ENCODE measurements at places on chromosomes 11 and 22.

DNA sequence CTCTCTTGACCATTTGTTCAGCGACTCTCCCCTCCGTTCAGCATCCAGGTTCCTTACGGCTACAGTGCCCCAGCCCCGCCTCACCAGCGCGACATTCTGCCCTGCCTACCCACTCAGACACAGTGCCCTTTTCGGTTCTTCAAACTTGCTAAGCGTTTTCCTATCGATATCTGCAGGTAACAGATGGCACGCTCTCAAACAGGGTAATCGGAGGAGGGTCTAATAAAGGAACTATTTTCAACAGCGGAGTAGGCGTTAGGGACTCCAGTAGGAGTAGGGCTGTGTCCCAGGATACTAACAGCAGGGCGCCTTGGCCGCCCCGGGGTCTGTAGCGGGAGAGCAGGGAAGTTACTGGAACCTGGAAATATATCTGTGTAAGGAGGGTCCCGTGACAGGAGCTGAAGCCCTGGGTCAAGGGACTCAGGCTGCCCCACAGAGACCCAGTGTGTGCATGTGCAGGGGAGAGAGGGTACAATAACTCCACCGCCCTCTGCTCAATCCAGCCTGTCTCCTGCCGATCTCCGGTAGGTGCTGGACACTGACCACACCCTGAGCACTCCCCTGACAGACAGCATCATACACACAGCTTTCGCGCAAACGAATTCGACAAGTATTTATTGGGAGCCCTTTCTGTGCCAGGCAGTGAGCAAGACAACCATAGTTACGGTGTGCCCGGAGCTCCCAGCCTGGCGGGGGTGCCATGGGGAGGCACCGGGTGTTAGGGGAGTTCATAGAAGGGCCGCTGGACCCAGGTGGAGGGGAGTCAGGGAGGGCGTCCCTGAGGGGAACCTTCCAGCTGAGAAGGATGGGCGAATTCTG is 2.1 kb downstream of the KLHL35 start:
- DNase-seq: no peak

- no peak for DNase-seq
Observed at GRCh38 chr11:66002648-66003225, 434 bp downstream of the BANF1 start.

DNA sequence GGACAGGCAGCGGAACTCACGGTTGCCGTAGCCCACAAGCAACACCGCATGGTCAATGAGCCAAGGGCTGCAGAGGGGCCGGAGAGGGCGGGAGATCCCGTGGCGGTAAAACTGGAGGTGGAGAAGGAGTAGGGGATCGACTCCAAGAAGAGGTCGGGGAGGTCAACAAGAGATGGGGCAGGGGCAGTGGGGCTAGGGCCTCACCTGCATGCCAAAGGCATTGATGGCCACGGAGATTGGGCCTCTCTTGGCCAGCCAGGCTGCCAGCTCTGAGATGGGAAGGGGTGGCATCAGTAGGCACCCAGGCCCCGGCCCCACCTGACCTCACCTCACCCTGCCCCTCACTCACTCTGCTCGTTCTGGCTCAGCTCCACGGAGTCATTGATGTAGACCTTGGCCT is 3.9 kb downstream of the CTSF start:
- no peak for DNase-seq

GRCh38 chr11:32985600-32985999 is 30.1 kb upstream of the DEPDC7 start:
- DNase-seq: no peak

- DNase-seq: no peak
Observed at GRCh38 chr11:8233691-8234424, 29.8 kb downstream of the LMO1 start.

DNA sequence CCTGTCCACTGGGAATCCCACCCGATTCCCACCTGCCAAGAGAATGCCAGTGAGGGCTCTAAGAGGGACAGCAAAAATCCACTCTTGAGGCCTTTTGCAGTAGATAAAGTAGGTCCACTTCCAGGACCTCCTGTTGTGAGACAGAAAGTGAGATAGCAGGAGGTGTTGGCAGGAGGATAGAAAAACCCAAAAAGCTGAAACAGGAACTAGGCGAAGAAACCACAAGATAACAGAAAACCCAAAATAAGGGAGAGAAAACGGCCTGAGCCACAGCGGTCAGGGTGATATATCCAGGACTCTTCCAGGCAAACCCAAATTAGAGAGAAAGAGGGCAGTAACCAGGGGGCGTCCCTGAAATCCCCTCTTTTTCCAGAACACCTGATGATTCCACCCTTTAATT is 79.7 kb upstream of the LINC01488 start:
- DNase-seq: no peak

DNA sequence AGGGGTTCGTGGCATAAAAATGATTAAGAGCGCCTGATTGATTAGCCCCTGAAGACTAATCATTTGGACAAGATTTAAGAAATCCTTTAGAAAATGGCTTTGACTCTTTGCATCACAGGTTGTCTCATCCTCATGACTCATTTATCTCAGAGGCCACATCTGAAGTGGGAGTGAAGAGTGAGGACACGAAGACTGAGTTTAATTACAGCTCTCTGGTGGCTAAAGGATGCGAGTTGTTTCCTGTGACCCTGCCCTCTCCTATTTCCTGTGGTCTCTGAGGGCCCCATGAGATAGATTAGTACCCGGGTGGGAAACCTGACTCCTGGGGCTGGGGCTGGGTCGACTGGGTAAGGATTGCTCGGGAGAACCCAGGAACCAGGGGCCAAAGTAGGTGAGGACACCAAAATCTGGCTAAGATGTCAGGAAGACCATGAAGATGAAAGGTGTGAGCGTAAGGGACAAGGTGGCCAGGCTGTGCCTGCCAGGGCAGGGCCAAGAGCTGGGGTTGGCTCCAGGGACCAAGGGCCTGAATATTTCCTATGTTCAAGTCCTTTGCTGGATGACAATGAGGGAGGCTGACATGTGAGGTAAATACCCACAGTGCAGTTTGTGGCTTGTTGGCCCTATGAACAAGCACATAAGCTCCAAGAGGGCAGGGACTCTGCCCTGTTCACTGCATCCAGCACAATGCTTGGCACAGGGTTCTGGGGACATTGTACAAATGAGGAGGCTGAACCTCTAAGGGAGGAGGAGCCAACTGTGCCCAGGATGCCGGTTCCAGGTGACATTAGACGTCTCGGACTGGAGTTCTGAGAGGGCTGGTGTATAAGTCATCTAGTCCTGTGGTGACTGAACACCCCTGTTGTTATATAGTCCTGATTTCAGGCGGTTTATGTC is 3.6 kb downstream of the OTOG start:
- no peak for DNase-seq

DNA sequence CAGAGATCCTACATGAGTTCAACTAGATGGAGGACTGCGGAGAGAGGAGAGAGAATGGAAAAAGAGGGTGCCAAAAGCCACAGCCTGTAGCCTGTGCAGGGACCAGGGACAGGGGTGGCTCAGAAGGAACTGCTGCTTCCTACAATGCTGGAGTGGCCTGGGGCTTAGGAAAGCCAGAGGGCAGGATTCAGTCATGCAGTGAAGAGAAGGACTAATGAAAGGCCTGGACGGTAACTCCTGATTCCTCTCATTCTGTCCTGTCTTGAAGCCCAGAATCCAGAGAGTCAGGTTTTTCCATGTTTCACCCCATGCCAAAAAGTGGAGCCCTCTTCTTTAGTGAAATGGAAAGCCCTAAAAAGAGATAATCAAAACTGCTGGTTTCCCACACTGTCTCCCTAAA is 48.4 kb upstream of the INCENP start:
- no peak for DNase-seq
